ENCODE measurements at places on chromosomes 1 and 21.

GRCh38 chr21:27248814-27249213 lies 281.9 kb upstream of the ADAMTS5 start:
- no peaks in the 10 kb centered on the region for H3K27me3 ChIP-seq
- no peak for DNase-seq
- H3K4me1 ChIP-seq = no peaks in the 10 kb centered on the region
- H3K4me3 ChIP-seq = no peak overlapping the region
- no peaks in the 10 kb centered on the region for H3K36me3 ChIP-seq

DNA sequence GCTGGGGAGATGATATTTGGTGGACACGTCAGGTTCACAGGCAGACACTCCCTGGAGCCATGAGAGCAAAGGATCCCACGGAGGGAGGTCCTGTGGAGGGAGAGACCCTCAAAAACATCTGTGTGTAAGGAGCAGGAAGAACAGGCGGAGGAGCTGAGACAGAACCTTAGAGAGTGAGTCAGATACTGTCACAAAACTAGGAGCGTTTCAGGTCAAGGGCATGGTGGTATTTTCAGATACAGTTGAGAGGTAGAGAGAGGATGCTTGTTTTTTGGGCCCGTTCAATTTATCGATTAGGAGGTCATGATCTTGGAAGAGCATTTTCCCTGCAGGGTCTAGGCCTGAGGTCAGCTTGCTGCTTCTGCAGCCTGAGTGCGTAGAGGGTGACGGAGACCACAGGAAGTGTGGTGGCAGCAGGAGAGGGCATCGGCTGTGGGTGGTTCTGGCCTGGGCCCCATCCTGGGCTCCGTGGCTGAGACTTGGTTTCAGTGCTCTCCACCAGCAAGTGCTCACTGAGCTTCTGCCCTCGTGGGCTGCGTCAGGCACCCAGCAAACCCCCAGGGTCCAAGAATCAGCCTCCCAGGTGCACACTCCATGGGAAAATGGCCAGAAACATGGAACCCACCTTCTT lies 39.9 kb downstream of the SPSB1 start:
- no peak overlapping the region for H3K4me3 ChIP-seq
- H3K27me3 ChIP-seq = no peaks in the 10 kb centered on the region
- peaks cover 25% of the 10 kb centered on the region for H3K4me1 ChIP-seq
- DNase-seq = no peak

DNA sequence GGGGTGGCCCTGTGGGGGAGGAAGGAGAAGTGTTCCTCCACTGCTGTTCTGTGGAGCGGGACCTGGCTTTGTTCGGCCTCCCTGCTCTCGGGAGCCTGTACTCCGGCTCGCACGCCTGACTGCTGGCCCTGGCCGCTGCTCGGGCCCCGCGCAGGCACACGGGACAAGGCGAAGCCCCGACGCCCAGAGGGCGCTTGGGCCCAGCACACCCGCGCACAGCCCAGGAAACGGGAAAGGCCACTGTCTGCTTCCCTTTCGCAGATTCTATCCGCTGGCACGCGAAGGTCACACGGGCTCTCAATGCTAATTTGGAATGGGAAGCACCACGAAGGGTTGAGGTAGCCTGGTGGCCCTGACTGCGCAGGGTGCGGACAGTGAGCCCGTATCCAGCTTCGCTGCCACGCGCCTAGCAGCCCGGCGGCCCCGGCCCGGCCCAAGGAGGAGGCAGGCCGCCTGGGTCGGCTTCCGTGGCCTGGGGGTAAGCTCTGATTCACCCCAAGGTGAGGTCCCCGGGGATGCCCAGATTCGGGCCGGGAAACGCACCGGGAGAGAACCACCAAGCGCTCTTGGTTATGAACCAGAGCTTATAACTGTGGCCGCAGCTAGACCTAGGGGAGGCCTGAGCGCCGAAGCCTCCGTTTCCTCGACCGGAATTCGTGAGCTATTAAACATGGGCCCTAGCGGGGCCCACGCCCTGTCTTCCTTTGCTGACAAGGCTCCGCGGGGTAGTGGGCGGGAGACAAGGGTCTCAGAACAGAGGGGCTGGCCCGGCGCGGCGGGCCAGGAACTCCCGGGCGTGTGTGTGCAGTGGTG lies 19.7 kb upstream of the TBX15 start:
- no peak for DNase-seq
- no peak overlapping the region for H3K4me3 ChIP-seq
- H3K4me1 ChIP-seq = peaks cover 8% of the 10 kb centered on the region

DNA sequence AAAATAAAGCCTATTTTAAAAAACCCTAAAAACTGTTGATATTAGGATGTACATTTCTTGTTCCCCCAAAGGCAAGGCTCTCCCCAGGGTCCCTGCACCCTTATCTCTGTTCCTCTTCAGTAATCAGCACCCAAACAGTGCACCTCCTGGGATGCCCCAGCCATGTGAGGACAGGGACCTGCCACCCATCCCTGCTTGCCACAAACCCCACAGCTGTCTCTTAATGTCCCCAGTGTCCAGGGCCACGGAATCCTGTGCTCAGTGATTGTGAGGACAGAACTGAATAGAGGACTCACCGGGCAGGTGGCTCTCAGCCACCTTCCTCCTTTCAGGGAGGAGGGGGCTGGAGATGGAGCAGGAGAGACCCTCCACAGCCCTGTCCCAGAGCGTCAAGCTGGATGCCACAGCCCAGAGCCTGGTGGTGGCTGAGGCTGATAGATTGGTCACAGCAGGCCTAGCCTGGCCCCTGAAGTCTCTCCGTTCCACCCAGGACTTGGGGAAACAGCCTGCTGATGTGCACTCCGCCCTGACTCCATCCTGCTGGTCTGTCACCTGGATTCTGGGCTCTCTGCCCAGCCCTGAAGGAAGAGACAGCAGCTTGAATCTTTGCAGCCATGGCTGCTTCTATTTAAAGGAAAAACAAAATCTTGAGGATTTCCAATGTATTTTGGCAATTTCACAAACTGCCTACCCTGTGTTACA lies 23.1 kb downstream of the RNF187 start:
- H3K27me3 ChIP-seq = peaks cover 12% of the 10 kb centered on the region
- no peak overlapping the region for H3K4me3 ChIP-seq
- no peaks in the 10 kb centered on the region for H3K36me3 ChIP-seq

GRCh38 chr1:224696891-224697765 lies 81.0 kb downstream of the CNIH3 start:
- H3K36me3 ChIP-seq = no peaks in the 10 kb centered on the region
- H3K27ac ChIP-seq = no peak overlapping the region
- no peaks in the 10 kb centered on the region for H3K27me3 ChIP-seq

DNA sequence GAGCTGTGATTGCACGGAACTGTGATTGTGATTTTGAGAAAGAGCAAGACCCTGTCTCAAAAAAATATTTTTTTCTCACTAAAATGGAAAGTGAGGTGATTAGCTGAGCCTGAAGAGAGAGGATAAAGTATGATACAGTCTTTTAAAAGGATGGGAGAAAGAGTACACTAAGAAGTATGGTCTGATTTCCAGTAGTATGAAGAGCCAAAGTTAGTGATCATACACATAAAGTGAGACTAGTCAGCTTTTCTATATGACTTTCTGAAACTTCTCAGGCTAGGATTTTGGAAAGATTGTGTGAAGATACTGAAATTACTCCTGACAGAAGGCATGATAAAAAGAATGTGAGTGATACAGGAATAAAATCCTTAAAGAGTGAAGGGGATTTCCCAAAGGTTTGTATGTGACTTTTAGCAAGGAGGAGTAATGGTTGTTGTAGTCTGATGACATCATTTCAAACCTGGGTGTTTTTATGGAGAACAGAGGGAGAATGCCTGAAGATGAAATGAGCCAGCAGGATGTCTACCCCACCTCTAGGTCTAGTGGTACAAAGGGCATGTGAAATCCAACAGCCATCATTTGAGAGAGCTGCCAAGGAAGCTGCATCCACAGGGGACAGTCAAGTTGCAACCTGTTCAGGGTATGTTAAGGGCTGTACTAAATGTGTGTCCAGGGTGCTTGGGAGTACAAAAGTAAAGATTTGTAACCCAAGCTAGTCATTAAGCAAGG lies 157.7 kb downstream of the PIK3R3 start:
- H3K4me1 ChIP-seq = no peaks in the 10 kb centered on the region
- no peaks in the 10 kb centered on the region for H3K27me3 ChIP-seq
- no peak overlapping the region for H3K4me3 ChIP-seq
- no peak for DNase-seq
- H3K27ac ChIP-seq = no peak overlapping the region
- H3K36me3 ChIP-seq = no peaks in the 10 kb centered on the region

All from activated T-helper 1 cell treated with anti-CD3 and anti-CD28 coated beads, Interleukin-12 subunit alpha, Interleukin-12 subunit beta, Interleukin-2, Interleukin-4 antibody, amounts not matched to agents 30 ng/mL and 10 ng/mL and 1 ng/mL, durations not matched to agents 14 hours and 24 hours and 36 hours (primary cell).